GM23338 (cell line): ENCODE measurements at places on chromosomes 5 and 9. TPM values are rescaled to one million over a fixed set of nuclear protein-coding genes. Genes with fewer than 3 reads are reported as not detected.
A peak's percentile ranks its signal among the peaks of the same experiment; 100 is the strongest.

The ABO gene
- total RNA-seq = 0.16 and 0.28 TPM in 2 replicates

The FBXW11 gene
- 88.0 and 102 TPM in 2 replicates for total RNA-seq

The TYRP1 gene
- not detected in 2 replicates for total RNA-seq

The ESM1 gene
- 0.14 TPM in 1 of 2 replicates, not detected in the other for total RNA-seq

DNA sequence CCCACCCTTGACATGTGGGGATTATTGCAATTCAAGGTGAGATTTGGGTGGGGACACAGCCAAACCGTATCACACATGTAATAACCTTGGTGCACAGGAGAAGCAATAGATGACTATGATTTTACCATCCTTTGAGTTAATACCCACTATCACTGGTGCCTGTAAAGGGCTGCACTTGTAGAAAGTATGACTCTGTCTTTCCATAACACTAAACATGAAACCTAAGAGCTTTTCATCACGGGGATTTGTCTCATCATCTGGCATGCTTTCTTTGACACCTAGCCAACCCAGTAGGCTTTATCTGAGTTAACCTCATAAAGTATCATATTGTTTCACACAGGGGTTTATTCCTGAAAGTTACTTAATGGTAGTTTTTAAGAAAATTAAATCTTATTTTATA is 188.9 kb upstream of the TNC start:
- H3K27me3 ChIP-seq = no peaks in the 10 kb centered on the region
- no peak for DNase-seq
- no peak overlapping the region for H3K27ac ChIP-seq

GRCh38 chr9:115815786-115816185 is 337.8 kb upstream of the PAPPA start:
- H3K4me3 ChIP-seq = no peak overlapping the region
- no peaks in the 10 kb centered on the region for H3K36me3 ChIP-seq
- H3K27ac ChIP-seq = no peak overlapping the region

- no peak for DNase-seq
- no peaks in the 10 kb centered on the region for H3K27me3 ChIP-seq
- H3K4me3 ChIP-seq = no peak overlapping the region; the same call in 1 of the 2 replicates
- H3K27ac ChIP-seq = no peak overlapping the region
These were observed 1.6 kb downstream of the GM2A start for GRCh38 chr5:151254556-151254955.

GRCh38 chr9:133609311-133610098 is at the start of gene FAM163B:
FAM163B (minus strand) TSS chr9:133609389; CDS start chr9:133580223, 29,166 bp downstream.
- H3K4me1 ChIP-seq = no peaks in the 10 kb centered on the region; the same call in 1 of the 2 replicates
- H3K36me3 ChIP-seq = no peaks in the 10 kb centered on the region
- peak within 1 kb of the TSS; percentile 47 for H3K4me3 ChIP-seq
- H3K27ac ChIP-seq = no peak within 1 kb of the TSS
- peaks cover 15% of the 10 kb centered on the region for H3K27me3 ChIP-seq

GRCh38 chr9:108861997-108862396 is at the start of gene ACTL7A:
ACTL7A (plus strand) TSS chr9:108862266; CDS start chr9:108862323, 57 bp downstream.
- H3K4me1 ChIP-seq = no peaks in the 10 kb centered on the region
- DNase-seq = no peak
- no peaks in the 10 kb centered on the region for H3K27me3 ChIP-seq
- H3K4me3 ChIP-seq = no peak within 1 kb of the TSS
- H3K27ac ChIP-seq = no peak within 1 kb of the TSS
